Activated CD4-positive, alpha-beta T cell treated with anti-CD3 and anti-CD28 coated beads for 36 hours (primary cell): ENCODE measurements at places on chromosomes 7 and 10. TPM values are rescaled to one million over a fixed set of nuclear protein-coding genes. Genes with fewer than 3 reads are reported as not detected.

- H3K4me3 ChIP-seq, result no peak overlapping the region
- H3K4me1 ChIP-seq, result peaks cover 14% of the 10 kb centered on the region
- H3K27me3 ChIP-seq, result no peaks in the 10 kb centered on the region
These were observed 90.3 kb downstream of the JMJD1C start for GRCh38 chr10:63375458-63375857.

GRCh38 chr7:111736552-111736874 lies 174.2 kb upstream of the IMMP2L start:
- H3K4me1 ChIP-seq, result no peaks in the 10 kb centered on the region
- no peak for DNase-seq
- peaks cover 4% of the 10 kb centered on the region for H3K27me3 ChIP-seq
- H3K36me3 ChIP-seq, result no peaks in the 10 kb centered on the region
- H3K27ac ChIP-seq, result no peak overlapping the region

DNA sequence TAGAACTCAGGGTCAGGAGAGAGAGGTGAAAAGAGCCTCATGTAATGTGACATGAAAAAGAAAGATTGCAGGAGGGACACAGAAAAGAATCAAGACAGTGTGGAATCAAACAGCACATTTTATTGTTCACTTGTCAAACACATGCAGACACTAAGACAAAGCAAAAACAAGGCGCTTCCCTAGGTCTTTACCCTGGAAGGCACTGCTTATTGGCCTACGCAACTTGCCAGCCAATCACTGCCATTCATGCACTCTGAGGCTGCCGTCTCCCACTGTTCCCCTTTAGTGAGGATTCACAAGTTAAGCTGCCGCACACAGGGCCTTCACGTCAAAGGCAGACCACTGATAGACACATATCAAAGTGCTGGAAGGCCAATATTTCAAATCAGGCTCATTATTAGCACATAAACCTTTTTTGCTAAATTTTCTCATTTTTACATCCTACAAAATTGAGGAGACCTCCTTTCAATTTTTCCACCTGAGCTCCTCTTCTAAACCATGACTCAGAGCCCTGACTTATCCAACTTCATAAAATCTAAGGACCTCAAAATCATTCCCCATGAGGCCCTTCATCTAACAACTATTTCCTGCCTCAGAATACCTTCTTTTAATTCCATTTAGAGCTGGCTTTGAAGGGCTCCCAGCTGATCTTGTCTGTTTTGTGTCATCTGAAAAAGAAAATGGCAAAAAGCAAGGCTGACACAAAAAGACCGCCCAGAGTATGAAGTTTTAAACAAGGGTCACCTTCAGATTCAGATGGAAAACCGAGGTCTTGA lies 149.4 kb downstream of the CHCHD3 start:
- H3K4me3 ChIP-seq, result no peak overlapping the region
- peak overlapping the region; percentile 72 for H3K27ac ChIP-seq
- DNase-seq, result no peak
- peaks cover 33% of the 10 kb centered on the region for H3K36me3 ChIP-seq
- H3K4me1 ChIP-seq, result peaks cover 21% of the 10 kb centered on the region

DNA sequence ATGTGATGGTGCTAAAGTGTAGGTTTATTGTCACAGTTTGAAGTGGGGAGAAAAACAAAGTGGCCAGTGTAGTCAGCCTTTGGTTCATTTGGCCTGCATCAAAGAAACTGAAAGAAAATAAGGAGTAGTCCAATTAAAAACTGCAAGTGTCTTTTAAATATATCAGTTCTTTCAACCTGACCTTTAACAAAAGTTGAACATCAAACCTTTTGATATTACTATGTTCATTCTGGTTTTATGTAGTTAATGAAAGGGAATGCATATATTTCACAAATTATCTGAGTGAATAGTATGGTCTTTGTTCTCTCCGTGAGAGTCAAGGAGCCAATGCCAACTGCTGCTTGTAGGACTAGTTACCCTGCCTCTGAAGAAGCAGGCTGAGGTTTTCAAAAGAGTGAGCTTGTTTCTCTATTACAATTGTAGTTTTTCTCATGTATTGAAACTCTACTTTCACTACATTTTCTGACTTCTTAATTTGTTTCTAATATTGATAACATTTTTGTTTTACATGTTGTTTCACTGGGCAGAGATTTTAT lies 1160.8 kb upstream of the LRRTM3 start:
- no peak overlapping the region for H3K4me3 ChIP-seq
- H3K27me3 ChIP-seq, result no peaks in the 10 kb centered on the region
- no peak overlapping the region for H3K27ac ChIP-seq
- H3K4me1 ChIP-seq, result no peaks in the 10 kb centered on the region

DNA sequence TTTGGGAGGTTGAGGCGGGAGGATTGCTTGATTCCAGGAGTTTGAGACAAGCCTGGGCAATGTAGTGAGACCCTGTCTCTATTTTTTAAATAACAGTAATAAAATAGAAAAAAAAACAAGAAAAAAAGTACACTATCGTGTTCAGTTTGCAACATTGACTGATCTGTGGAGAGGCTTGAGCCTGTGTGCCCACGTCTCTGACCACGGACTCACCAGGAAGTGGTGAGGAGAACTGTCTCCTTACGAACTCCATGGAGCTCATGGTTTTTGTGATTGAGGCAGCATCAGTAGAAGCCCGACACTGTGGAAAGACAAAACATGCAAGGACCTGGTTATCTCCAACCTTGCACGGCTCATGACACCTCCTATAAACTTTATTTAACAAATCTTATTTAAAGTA lies 23.9 kb upstream of the DNAJB6 start:
- DNase-seq, result no peak
- no peak overlapping the region for H3K27ac ChIP-seq
- H3K4me1 ChIP-seq, result peaks cover 12% of the 10 kb centered on the region
- H3K27me3 ChIP-seq, result no peaks in the 10 kb centered on the region
- no peak overlapping the region for H3K4me3 ChIP-seq
- no peaks in the 10 kb centered on the region for H3K36me3 ChIP-seq

DNA sequence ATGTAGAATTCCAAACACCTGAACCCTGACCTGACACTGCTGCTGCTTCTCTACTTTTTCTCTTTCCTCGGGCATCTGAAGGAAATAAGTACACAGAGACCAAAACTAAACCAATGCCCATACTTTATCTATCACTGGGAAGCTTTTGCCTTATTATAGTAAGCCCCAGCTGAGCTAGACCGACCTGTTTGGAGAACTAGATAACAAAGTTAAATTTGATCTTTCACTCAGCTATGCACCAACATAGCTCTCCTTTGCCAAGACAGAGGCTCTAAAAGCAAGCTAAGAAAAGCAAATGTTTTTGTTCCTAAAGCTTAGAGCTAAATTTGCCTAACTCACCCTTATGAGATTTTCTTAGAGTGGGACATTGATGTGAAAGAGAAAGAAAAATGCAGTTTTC lies 39.1 kb downstream of the NHLRC2 start:
- no peak overlapping the region for H3K27ac ChIP-seq
- DNase-seq, result no peak
- no peak overlapping the region for H3K4me3 ChIP-seq
- H3K27me3 ChIP-seq, result no peaks in the 10 kb centered on the region
- H3K36me3 ChIP-seq, result peaks cover 25% of the 10 kb centered on the region
- H3K4me1 ChIP-seq, result peaks cover 2% of the 10 kb centered on the region

DNA sequence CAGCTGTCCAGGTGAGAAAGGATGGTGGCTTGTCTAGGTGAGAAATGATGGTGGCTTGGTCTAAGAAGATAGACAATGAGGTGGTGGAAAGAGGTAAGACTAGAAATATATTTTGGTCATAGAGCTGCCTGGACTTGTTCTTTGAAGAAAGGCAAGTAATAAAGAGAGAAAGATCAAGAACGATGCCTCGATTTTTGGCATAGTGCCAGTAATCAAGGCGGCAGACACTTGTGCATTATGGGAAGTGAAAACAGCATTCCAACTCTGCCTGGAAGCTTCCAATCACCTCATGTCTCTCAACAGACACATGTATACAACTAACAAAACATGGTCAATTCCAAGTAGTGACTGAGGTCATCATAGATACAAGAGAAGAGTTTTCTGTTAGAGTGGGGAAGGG lies 423.8 kb upstream of the NRP1 start:
- no peaks in the 10 kb centered on the region for H3K27me3 ChIP-seq
- H3K4me1 ChIP-seq, result no peaks in the 10 kb centered on the region
- no peak overlapping the region for H3K4me3 ChIP-seq
- no peak overlapping the region for H3K27ac ChIP-seq
- no peak for DNase-seq

GRCh38 chr10:34150103-34150502 lies 665.0 kb downstream of the PARD3 start:
- peaks cover 8% of the 10 kb centered on the region for H3K27me3 ChIP-seq
- no peak overlapping the region for H3K4me3 ChIP-seq
- no peaks in the 10 kb centered on the region for H3K36me3 ChIP-seq
- no peak for DNase-seq
- no peak overlapping the region for H3K27ac ChIP-seq
- no peaks in the 10 kb centered on the region for H3K4me1 ChIP-seq

GRCh38 chr10:3896161-3896560 lies 111.2 kb upstream of the KLF6 start:
- H3K27me3 ChIP-seq, result no peaks in the 10 kb centered on the region
- H3K27ac ChIP-seq, result no peak overlapping the region
- H3K4me3 ChIP-seq, result no peak overlapping the region
- DNase-seq, result no peak

DNA sequence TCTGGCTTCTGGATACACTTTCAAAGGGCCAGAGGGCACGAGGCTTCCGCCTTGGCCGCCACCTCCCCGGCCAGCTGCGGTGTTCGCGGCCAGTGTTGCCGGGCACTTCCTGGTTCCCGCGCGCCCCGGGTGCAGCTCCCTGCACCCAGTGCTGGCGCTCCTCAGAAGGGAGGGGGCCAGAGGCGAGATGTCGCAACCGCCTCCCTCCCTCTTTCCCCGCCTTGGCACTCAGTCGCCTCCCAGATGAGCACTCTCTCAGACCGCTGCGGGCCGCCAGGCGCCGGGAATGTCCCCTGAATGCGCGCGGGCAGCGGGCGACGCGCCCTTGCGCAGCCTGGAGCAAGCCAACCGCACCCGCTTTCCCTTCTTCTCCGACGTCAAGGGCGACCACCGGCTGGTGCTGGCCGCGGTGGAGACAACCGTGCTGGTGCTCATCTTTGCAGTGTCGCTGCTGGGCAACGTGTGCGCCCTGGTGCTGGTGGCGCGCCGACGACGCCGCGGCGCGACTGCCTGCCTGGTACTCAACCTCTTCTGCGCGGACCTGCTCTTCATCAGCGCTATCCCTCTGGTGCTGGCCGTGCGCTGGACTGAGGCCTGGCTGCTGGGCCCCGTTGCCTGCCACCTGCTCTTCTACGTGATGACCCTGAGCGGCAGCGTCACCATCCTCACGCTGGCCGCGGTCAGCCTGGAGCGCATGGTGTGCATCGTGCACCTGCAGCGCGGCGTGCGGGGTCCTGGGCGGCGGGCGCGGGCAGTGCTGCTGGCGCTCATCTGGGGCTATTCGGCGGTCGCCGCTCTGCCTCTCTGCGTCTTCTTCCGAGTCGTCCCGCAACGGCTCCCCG lies at the start of gene FFAR4:
Gene FFAR4 (plus strand): TSS at position 231 of the 842 bp plus-strand sequence. CDS start 56 bp downstream, at position 287.
- no peaks in the 10 kb centered on the region for H3K36me3 ChIP-seq
- no peak within 1 kb of the TSS for H3K27ac ChIP-seq
- H3K4me1 ChIP-seq, result no peaks in the 10 kb centered on the region
- no peak for DNase-seq

The MUC12 gene
- not detected for total RNA-seq

The POU6F2 gene
- not detected for total RNA-seq

DNA sequence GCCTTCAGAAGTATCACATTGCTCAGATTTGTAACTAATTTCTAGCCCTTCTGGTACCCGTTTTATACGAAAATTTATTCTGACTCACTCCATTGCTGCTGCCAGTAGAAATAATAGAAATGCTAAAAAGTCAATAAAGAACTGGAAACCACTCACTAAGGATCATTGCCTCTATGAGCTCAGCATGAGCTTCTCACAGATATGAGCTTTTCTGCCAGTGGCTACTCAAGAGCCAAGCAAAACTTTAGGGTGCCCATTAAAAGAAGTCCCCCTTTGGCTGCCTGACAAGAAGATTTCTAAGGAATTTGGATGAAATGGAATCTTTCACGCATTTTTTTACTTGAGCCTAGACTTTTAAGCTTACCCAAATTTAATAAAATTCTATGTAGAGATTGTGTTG lies 52.5 kb downstream of the GPR37 start:
- no peak overlapping the region for H3K27ac ChIP-seq
- DNase-seq, result no peak
- no peaks in the 10 kb centered on the region for H3K4me1 ChIP-seq
- H3K36me3 ChIP-seq, result no peaks in the 10 kb centered on the region
- no peak overlapping the region for H3K4me3 ChIP-seq

DNA sequence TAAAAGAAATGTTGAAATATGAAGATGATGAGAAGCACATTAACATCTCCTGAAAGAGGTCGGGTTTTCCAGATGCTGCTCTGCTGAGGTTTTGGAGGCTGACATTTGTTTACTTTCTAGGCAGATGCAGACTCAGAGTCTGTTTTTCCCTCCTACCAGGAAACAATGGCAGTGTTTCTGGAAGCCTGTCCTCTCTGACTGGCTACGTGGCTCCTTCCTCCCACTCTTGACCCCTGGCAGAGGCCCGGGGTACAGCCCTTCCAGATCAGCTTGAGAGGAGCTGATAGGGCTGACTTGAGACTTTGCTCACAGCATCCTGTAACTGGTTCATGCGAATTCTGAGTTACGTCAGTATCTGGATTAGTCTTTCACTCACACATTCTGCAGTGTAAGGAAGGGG lies 41.1 kb upstream of the IL15RA start:
- no peak overlapping the region for H3K4me3 ChIP-seq
- H3K4me1 ChIP-seq, result peaks cover 65% of the 10 kb centered on the region
- peaks cover 92% of the 10 kb centered on the region for H3K36me3 ChIP-seq
- no peaks in the 10 kb centered on the region for H3K27me3 ChIP-seq

The CYP2C19 gene
- not detected for total RNA-seq

DNA sequence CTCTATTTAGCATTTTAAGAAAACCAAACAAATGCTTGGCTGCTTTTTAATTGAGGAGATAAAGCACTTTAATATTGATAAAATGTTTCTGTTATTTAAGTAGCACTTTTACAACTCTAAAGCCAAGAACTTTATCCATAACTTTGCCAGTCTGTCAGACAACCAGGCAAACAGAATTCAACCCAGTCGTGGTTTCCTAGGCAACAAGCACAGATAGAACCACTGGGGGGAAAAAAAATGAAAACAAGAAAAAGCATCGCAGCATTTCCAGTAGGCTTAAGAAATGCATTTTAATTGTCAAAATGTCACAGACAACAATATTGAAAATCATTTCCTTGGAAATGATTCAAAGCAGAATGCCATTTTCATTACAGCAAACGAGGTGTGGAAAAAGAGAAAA lies 323.4 kb downstream of the PARD3 start:
- H3K4me1 ChIP-seq, result no peaks in the 10 kb centered on the region
- no peak overlapping the region for H3K4me3 ChIP-seq
- no peaks in the 10 kb centered on the region for H3K27me3 ChIP-seq
- DNase-seq, result no peak
- H3K27ac ChIP-seq, result no peak overlapping the region

DNA sequence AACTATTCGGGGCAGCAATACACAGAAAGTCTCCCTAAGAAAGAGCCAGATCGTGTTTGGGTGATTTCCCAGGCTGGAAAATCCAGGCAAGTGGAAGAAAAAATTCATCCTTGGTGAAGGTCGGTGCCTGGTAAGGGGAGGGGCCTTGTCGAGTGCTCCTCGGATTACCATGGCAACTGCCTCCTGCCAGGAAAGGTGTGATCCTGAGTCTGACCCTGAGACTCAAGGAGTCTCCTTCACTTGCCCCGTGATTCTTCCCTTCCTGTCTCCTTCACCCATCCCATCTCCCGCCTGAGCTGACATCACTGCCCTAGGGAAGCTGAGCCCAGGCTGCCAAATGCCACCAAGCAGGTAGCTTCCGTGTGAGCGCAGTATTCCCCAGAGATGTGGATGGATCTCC lies 112.2 kb downstream of the MYL10 start:
- no peak for DNase-seq
- no peak overlapping the region for H3K27ac ChIP-seq
- no peaks in the 10 kb centered on the region for H3K4me1 ChIP-seq
- no peak overlapping the region for H3K4me3 ChIP-seq
- no peaks in the 10 kb centered on the region for H3K36me3 ChIP-seq

The SUN1 gene
- 74.6 TPM for total RNA-seq

The MOGAT3 gene
- total RNA-seq, result not detected
